ENCODE measurements at places on chromosomes 7 and 10.

DNA sequence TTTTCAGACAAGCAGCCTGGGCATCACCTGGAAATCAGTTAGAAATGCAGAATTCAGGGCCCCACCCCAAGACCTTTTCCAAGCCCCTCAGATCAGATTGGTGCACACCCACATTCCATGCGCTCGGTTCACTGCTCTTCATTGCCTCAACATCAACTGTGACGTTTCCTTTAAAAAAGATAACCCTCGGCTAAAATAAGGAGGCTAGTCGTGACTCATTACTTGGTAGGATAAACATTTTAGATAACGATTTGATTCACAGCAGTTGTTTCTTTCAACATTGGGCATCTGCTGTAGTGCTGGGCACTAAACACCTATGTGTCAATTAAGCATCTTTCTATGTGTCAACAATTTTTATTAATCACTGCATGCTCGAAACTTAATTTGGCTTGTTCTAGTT, 191.1 kb upstream of the LRGUK start:
- no peak for DNase-seq

- no peak for DNase-seq
Observed at GRCh38 chr10:16948361-16948760, 131.1 kb upstream of the RSU1 start.

- no peak for DNase-seq
Observed at GRCh38 chr10:10996966-10997620, 20.6 kb upstream of the CELF2 start.

DNA sequence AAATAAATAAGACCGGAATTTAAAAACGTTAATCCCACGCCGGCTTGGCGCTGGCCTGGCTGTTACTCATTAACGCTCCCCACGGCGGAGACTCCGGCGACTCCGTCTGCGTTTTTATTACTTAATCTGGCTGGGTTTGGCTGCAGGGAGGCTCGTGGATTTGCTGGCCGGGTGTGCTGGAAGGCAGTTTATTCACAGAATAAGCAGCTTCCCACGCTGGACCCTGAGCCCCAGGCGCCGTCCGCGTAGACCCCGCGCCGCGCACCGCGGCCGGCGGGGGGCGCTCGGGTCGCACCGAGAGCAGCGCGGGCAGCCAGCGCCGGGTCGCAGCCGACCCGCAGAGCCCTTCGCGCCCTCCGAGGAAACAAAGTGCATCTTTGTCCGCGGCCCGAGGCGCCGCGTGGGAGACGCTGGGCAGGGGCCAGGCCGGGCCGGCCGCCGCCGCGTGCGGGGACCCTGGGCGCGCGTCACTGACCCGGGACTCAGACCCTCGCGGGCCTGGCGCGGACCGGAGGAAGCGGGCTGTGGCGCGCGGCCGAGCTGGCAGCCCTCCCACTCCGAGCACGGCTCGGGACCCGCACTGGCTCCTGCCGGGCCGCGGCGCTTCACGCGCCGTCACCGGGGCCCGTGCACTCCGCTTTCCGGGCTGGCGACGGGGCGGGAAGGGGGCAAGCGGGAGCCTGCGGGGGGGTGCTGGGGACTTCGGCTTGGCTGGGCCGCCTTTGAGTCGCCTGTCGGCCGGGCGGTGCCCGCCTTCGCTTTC, 587 bp upstream of the GRK5 start:
- peak; percentile 79 for DNase-seq

DNA sequence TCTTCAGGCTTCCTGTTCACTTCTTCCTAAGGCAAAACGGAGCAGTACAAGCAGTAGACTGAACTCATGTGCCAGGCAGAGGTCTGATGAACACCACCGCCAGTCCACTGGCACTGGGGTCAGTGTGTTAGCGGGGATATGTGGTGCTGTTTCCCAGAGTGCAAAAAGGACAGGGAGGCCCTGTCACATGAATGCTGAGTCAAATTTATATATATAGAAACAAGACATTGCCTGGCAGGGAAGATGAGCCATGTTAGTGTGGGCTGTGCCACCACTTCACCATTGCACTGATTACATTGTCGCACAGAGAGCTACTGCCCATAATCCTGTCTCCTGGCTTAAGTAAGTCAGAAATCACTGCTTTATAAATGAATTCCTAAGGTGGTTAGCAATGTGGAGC, 122.2 kb upstream of the AMPH start:
- no peak for DNase-seq

DNA sequence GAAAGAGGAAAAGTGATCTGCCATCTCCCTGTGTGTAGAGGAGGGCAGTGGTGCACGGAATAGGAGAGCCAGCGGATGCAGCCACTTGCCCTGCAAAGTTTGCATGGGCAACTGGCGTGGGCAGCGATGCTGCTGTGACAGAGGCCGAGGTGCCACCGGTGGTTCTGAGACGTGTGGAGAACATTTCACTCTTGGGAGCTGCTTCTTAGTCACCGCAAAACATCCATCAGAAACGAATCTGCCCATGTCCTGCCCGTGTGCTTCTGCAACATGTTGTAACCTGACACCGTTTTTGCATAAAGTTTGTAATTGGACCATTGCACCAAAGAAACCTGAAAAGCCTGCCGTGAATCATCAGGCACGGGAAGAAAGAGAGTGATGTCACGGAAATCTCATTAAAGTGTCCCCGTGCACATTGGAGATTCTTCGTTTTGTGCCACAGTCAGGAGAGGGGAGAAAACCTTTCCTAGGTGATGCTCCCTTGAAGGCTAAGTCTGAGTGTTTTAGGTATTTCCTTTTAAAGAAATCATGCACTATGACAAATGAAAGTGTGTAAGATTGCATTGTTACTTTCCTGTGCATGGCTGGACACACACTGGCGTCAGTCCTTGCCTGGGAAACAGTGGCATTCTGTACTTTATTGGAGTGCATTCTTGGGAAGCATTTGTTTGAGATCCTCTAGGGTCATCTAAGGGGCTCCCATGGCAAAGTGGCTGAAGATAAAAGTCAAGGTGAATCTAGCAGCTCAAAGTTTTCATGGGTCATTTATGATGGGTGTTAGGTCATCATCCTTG, 302.6 kb downstream of the KLF6 start:
- DNase-seq: no peak

GRCh38 chr10:74977072-74977471, 134.4 kb upstream of the SAMD8 start:
- no peak for DNase-seq

- no peak for DNase-seq
Observed at GRCh38 chr7:148060724-148061123, 529.8 kb upstream of the C7orf33 start.

DNA sequence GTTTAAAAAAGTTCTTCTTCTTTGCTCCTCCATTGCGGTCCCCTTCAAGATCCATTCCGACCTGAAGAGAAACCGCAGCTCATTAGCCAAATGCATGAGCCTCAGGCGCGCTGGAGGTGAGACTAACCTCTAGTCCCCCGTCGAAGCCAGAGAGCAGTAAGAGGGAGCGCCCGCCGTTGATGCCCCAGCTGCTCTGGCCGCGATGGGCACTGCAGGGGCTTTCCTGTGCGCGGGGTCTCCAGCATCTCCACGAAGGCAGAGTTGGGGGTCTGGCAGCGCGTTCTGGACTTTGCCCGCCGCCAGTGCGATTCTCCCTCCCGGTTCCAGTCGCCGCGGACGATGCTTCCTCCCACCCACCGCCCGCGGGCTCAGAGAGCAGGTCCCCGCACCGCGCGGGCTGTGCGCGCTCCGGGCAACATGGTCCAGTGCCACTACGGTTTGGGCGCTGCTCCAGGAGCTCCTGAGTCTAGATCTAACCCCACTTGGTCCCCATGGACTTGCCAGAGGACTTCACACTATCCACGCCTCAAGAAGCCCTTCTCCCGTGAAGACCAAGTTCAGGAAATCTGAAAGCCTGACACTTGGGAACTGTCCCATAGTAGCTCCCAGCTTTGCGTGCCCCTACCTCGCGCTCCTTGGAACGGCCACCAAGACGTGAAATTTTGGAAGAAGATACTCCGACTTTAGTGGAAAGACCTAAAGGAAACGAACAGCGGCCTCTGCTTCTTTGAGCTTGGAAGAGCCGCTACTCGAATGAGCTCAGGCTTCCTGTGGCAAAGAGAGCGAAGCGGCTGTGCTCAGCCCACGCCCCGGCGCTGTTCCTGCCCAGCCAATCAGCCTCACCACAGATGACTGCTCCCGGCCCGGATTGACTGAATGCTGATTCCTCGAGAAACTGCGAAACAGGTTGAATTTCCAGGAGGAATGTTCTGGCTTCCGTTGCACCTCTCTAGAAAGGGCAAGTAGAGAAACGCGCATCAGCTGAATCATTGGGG, at the start of gene ABCB1:
ABCB1 (minus strand) TSS at position 755 of the 995 bp plus-strand sequence; CDS start at position 55, 700 bp downstream.
- DNase-seq: peak; percentile 42

- no peak for DNase-seq
Observed at GRCh38 chr7:3762146-3762831, 461.2 kb downstream of the SDK1 start.

- DNase-seq: peak; percentile 22
Observed at GRCh38 chr10:102065561-102066398, 631 bp downstream of the HPS6 start.

DNA sequence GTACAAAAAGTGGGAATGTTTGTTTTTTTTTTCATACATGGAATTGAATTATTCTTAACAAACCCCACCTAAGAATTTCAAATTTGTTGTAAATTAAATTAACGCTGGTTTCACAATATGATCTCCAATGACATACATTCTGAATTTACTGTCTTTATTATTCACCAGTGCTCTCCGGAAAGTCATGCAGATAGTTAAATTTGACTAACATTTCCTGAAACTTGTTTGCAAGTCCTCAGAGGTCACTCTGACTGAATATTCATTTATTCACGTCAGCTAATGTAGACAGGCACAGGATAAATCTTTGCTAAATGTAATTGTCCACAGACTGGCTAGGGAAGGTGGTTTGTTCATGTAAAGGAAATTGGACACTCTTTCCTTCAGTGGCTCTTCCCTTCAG, 730.4 kb downstream of the PHTF2 start:
- DNase-seq: no peak

GRCh38 chr7:134022286-134022911, 104.7 kb upstream of the LRGUK start:
- DNase-seq: no peak
